AG04449 (cell line): ENCODE measurements at places on chromosomes 2 and 18.

GRCh38 chr2:85684806-85685205 lies 9.4 kb upstream of the GNLY start:
- no peak for DNase-seq

DNA sequence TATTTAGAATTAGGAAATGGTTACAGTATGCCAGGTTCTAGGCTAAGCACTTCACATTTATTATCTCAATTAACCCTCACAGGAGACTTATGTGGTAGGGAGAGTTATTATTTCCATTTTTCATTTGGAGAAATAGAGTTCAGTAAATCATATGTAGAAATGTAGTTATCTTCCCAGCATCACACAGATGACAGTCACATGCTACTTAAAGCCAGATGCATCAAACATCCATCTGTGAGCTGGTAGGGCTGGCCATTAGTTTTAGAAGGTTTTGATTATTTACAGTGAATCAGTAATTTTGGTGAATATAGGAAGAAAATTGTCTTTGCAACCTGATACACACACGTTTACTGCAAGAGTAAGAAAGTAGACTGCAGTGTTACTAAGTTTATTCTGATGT lies 97.9 kb downstream of the RIT2 start:
- no peak for DNase-seq

GRCh38 chr2:235055891-235056516 lies 104.2 kb downstream of the SH3BP4 start:
- DNase-seq = no peak

DNA sequence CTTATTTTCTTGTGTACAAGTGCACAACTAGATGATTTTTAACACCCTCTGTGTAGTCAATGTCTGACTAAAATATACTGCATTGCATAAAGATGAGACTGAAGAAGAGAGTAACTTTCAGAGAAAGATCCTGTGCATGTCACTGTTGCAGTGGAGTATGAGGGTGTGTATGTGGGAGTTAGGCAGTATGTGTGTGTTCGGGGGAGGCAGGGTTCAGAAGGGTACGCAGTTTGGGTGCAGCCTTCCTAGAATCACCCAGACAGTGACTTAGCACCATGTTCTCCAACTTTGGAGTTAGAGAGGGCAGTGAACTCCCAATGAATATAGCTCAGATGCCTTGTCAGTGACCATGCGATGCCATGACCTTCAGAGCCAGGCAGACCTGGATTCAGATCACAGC lies 84.6 kb downstream of the LRATD1 start:
- no peak for DNase-seq

- no peak for DNase-seq
Measured at GRCh38 chr2:47237375-47238334, 82.5 kb upstream of the STPG4 start.

- no peak for DNase-seq
Measured at GRCh38 chr2:112483042-112483473, 1.1 kb downstream of the TTL start.

DNA sequence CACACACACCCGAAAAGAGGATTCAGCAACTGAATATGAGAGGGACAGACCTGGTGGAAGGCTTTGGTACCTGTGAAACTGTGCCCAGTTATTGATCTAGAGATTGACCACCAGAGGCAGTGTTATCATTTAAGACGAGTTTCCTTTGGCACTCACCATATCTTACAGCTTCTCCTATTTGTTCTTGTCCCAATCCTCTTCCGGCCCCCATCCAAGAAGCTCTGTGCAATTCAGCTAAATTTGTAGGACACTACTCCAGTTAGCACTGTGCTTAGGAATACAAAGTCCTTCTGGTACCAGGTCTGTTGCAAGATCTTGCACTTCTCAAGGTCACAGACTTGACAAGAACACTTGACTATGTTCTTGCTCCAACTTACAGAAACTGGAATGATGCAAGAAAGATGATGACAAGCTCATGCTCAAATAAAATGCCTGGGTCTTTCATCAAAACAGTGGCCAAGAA lies 177.7 kb downstream of the TMEM247 start:
- no peak for DNase-seq

GRCh38 chr2:31060397-31060796 lies 77.8 kb downstream of the GALNT14 start:
- no peak for DNase-seq
